ENCODE measurements at places on chromosomes 16 and 17.

- DNase-seq, result peak; percentile 29
Measured at GRCh38 chr17:2814481-2815341, 18.5 kb downstream of the RAP1GAP2 start.

- DNase-seq, result peak; percentile 75
Measured at GRCh38 chr17:8300627-8301242, 5.5 kb upstream of the SLC25A35 start.

DNA sequence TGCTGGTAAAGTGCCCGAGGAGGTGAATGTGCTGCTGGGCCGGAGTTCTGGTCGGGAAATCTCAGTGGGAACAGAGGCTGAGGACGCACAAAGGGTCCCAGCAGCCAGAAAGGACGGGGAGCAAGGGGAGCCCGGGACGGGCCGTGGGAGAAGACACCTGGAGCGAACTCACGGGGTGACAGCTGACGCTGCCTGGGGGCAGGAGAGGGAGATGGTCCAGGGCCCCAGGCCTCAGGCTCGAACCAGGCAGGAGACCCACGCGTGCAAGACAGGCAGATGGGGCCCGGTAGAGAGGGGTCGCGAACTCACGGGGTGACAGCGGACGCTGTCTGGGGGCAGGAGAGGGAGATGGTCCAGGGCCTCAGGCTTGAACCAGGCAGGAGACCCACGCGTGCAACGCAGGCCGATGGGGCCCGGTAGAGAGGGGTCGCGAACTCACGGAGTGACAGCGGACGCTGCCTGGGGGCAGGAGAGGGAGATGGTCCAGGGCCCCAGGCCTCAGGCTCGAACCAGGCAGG is 72.9 kb downstream of the METRNL start:
- DNase-seq, result no peak

GRCh38 chr17:67628580-67629013 is 89.1 kb upstream of the NOL11 start:
- DNase-seq, result peak; percentile 13

DNA sequence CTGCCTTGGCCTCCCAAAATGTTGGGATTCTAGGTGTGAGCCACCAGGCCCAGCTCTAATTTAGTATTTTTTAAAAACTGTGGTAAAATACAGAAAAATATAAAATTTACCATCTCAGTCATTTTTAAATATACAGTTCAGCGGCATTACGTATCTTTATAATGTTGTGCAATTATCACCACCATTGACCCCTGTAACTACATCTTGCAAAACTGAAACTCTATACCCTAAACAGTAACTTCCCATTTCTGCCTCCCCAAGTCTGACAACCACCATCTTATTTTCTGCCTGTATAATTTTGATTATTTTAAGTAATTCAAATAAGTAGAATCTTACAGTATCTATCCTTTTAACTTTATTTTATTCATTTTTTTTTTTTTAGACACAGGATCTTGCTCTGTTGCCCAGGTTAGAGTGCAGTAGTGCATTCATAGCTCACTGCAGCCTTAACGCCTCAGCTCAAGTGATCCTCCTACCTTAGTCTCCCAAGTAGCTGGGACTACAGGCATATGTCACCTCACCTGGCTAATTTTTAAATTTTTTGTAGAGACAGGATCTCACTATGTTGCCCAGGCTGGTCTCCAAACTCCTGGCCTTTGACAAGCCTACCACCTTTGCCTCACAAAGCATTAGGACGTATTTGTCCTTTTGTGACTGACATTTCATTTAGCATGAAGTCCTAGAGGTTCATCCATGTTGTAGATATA is 10.9 kb upstream of the GGA2 start:
- DNase-seq, result peak; percentile 77

GRCh38 chr17:38460716-38461630 is 32.7 kb downstream of the ARHGAP23 start:
- no peak for DNase-seq

Measured in suppressor macrophage treated with lipopolysaccharide for 4 hours (primary cell).